ENCODE measurements at places on chromosomes 3 and 15.
A peak's percentile ranks its signal among the peaks of the same experiment; 100 is the strongest.

- DNase-seq, result no peak
Observed at GRCh38 chr15:27617013-27617412, 482.1 kb downstream of the OCA2 start.

DNA sequence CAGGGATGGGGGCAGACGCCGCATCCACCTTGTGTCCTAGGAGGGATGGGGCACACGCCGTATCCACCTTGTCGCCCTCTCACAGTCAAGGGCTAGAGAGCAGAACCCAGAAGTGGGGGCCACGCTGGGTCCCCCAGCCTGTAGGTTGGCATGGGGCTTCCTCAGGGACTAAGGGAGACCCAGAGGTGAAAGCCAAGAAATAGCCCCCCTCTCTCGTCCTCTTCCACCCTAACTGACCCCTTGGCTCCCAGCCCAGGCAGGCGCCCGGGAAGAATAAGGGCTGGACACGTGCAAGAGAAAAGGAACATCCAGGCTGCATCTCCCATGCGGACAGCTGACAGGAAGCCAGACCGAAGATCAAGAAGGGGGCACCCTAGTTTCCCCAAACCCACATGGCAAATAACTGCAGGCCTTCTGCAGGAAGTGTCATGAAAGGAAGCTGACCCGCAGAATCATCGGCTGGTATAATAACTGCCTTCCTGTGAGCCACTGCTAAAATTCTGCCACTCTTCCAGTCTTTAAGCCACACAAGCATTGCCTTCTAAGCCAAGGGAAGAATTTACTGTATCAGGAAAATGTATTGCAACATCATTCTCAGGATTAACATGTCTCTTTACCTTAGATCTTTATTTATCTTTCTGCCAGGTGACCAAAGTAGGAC, 38.5 kb upstream of the TFRC start:
- no peak for DNase-seq

DNA sequence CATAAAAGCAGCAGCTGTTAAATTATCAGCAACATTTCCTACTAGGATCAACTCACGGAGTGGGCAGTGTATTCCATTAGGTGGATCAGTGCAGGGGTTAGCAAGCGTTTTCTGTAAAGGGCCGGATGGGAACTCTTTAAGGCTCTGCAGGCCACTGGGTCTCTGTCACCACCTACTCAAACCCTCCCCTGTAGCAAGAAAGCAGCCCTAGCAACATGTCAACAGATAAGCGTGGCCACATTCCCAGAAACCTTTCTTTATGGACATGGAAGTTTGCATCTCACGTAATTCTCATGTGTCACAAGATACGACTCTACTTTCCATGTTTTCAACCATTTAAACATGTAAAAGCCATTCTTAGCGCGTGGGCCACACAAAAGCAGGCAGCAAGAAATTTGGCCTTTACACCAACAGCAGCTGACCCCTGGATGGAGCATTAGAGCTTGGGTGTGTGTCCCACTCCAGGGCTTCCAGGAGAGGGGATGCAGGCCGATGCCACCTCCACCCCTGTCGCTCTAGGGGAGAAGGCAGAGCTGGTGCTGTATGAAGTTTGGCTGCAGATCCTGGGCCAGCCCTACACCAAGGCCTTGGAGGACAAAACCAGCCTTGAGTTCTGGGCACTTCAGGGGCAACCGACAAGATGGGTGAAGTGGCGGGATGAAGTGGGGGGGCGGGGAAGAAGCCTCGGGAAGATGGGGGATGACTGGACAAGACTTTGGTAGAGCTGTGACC, 48.2 kb upstream of the CSPG4 start:
- no peak for DNase-seq

- no peak for DNase-seq
Observed at GRCh38 chr3:58317811-58318210, 11.5 kb downstream of the HTD2 start.

- DNase-seq, result no peak
Observed at GRCh38 chr15:87557881-87558280, 698.7 kb downstream of the NTRK3 start.

- DNase-seq, result peak; percentile 70
Observed at GRCh38 chr3:171566803-171567422, 106.7 kb upstream of the TNIK start.

DNA sequence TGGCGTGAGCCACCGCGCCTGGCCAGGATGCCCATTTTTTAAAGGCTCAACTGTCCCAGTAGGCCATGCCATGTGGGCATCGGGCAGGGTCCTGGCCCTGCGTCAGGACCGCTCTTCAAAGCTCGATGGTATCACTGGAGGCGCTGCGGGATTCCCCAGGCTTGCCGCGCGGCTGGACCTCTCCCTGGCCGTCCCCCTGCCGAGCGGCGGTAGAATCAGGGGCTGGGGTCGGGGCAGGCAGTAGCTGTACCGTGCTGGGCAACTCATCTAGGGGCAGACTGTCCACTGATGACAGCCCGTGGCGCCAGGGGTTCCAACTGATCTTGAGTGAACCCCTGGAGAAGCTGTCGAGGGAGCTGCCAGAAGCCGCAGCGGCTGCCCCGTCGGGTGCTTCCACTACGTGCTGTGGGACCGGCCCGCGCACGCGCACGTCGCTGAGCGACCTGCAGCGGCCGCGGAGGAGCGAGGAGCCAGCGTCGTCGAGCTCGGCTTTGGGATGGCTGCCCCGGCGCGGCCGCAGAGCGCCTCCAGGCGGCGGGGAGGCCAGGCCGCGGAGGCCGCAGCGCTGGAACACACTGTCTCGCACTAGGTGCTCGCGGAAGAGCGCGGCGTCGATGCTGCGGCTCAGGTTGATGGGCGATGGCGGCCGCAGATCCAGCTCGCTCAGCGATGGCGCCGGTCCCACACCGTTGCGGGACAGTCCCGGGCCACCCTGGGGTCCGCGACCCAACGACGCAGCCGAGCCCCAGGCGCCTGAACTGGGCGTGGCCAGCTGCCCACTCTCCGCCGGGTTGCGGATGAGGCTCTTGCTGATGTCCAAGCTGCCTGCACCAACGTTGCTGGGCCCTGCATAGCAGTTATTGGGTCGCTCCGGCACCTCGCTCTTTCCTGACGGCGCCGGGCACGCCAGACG, 5.8 kb downstream of the PRRT3 start:
- DNase-seq, result peak; percentile 30

DNA sequence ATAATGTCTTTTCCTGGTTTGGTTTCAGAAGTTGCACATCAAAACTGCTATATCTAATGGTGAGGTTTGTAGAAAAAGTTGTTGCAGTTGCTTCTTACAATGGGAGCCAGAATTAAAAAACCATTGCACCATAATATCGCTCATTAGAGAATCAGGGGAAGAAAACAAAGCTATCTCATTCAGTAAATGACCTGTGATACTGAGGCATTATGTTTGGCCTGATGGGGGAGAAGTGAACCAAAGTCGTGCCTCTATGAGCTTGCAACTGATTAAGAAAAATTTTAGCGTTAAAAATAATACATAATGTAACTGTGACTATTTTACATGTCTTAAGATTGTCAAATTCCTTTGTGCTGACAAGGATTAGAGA, 60.2 kb upstream of the ARHGEF26 start:
- no peak for DNase-seq

- DNase-seq, result no peak
Observed at GRCh38 chr3:42122261-42123011, 31.3 kb downstream of the TRAK1 start.

GRCh38 chr3:155548195-155548594, 196.7 kb downstream of the PLCH1 start:
- DNase-seq, result no peak

Measured in NCI-H1436 (cell line).